ENCODE measurements at places on chromosomes 13 and 19.
A peak's percentile ranks its signal among the peaks of the same experiment; 100 is the strongest.

DNA sequence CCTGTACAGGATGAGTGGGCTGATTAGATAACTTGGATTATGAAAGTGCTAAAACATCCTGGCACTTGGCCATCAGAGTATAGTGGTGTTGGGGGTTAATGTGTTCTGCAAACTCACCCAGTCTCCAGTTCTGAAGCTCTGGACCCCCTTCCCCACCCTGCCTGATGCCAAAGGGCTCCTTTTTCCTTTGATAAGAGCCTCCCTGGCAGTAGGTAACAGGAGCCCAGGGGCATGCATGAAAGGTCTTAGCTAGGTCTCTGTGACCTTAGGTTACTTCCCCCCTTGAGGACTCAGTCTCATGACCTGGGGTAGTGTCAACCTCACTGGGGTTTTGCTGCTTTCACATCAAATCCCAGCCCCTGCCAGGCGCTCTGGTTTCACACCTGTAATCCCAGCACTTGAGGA lies 2.5 kb downstream of the RPS28 start:
- no peak for DNase-seq

- no peak for DNase-seq
Measured at GRCh38 chr19:31589109-31589508, 239.9 kb upstream of the TSHZ3 start.

GRCh38 chr13:79457390-79457789 lies 23.6 kb upstream of the NDFIP2 start:
- no peak for DNase-seq

GRCh38 chr13:77760893-77761292 lies 63.4 kb downstream of the SLAIN1 start:
- no peak for DNase-seq

GRCh38 chr13:112066624-112067004 lies 335 bp upstream of the SOX1 start:
- DNase-seq, result peak; percentile 86

- DNase-seq, result peak; percentile 73
Measured at GRCh38 chr19:3210347-3211017, 14.0 kb upstream of the CELF5 start.

DNA sequence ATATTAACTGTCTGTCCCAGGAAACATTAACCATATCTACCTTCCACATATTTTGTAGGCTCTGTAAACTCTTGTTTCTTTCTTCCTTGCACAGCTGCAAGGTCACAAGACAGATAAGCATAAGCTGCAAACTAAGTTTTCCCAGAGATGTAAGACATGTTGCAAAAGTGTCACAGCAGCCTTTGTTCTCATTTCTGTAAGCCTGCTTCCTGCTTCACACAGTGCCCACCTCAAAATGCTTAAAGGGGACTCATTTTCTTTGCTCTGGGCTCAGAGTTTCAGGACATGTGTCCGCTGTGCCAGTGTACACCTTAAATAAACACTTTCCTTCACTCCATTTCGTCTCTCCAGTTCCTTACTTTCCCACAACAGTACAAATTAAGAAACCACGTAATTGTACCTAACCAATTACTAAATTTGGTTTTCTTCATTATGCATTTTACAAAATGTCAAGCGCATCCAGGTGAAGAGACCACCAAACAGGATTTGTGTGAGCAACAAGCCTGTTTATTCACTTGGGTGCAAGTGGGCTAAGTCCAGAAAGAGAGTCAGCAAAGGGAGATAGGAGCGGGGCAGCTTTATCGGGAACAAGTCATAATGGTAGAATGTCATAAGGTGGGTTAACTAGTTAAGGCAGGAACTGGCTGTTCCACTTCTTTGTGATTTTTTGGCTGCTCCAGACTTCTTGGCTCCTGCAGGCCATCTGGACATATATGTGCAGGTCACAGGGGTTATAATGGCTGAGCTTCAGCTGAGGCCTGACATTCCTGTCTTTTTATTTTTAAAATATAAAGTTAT lies 12.7 kb upstream of the ZNF431 start:
- DNase-seq, result no peak

GRCh38 chr13:102225892-102226291 lies 176.0 kb downstream of the FGF14 start:
- DNase-seq, result no peak

GRCh38 chr19:4732680-4733114 lies 9.1 kb upstream of the DPP9 start:
- no peak for DNase-seq

GRCh38 chr19:6235031-6235951 lies 44.5 kb downstream of the MLLT1 start:
- no peak for DNase-seq

DNA sequence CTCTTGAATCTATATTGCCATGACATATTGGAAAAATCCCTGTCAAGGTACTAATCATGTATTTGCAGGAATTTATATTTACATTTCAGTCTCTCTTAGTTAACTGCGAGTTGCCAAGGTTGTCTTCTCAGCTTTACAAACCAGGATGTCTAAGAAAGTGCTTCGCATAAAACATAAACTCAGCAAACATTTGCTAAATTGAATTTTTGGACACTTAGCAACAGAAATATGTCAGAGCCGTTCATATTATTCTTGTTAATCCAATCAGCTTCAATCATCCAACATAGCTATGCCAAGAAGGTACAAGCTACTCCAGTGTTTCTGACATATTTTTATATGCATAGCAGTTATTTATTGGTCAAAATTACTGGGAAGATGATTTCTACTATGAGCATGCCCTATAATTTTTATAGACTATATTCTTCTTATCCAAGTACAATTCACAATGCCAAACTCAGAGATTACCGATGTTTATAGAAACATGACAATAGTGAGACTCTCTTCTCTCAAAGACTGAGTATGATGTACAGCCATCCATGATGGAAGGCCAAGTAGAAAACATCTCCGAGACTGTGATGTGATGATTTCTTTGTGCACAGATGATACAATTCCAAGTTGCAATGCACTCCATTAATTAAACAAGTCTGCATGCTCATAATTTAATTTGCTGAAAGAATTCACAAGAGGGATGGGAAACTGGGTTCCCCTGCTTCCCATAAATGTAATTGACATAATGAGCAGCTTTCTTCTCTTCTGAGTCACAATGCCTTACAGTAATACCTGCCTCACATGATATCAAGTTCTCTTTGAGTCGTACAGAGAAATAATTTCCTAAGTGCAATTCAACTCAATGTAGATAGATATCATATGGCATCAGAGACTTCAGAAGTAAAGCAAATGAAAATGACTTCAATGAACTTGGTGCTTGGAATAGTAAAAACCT lies 776.3 kb downstream of the EFNB2 start:
- no peak for DNase-seq

DNA sequence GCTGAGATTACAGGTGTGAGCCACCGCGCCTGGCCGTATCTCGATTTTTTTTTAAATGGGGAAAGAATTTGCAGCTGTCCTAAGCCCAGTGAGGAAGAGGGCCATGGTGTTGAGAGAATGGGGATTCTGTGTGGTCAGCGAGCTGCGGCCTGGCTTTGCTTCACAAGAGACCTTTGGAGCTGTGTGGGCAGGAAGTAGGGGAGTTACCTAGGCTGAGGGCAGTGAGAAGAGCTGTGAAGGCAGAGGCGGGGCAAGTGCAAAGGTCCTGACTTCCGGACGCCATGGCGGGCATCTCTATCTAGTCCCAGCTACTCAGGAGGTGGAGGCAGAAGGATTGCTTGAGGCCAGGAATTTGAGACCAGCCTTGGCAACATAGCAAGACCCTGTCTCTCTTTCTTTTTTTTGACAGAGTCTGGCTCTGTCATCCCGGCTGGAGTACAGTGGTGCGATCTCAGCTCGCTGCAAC lies 4.9 kb downstream of the AP2A1 start:
- no peak for DNase-seq

DNA sequence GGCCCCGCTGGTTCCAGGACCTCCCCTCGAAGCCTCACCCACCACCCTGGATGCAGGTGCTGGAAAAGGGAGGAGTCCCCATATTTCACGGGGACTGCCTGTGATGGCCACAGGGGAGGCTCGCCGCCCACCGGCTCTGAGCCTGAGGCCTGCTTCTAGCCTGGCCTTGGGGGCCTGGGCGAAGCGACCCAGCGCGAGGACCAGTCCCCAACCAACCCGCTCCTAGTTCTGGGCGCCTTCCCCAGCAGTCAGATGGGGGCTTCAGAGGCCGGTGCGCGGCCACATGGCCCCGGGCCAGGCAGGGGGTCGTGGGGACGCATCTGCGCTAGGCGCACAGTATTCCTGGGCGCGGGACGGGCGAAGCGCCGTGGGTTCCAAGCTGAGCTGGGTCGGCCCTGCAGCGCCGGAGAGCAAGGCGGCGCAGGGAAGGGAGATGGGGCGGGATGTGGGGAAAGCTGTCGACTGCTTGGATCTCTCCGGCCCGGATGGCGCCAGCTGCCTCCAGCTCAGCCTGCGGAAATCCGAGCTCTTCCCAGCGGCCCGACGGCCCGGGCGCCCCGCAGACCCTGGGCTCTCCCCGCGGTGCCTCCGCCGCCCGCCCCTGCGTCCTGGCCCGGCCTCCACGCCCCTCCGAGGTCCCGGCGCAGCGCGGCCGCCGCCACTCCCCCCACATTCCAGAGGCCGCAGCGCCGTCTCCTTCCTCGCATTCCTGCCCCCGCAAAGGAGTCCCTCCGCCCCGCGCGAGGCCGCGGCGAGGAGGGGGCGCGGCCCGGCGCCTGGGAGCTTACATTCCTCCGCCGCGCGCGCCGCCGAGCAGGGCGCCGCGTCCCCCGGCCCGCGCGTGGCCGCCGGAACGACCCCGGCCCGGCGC lies at the start of gene WTIP:
WTIP (plus strand) TSS at position 788 of the 871 bp plus-strand sequence. CDS start 217 bp downstream, outside the sequence.
- DNase-seq, result peak; percentile 59

GRCh38 chr19:51668216-51668615 lies 21.6 kb upstream of the SIGLEC14 start:
- DNase-seq, result no peak

DNA sequence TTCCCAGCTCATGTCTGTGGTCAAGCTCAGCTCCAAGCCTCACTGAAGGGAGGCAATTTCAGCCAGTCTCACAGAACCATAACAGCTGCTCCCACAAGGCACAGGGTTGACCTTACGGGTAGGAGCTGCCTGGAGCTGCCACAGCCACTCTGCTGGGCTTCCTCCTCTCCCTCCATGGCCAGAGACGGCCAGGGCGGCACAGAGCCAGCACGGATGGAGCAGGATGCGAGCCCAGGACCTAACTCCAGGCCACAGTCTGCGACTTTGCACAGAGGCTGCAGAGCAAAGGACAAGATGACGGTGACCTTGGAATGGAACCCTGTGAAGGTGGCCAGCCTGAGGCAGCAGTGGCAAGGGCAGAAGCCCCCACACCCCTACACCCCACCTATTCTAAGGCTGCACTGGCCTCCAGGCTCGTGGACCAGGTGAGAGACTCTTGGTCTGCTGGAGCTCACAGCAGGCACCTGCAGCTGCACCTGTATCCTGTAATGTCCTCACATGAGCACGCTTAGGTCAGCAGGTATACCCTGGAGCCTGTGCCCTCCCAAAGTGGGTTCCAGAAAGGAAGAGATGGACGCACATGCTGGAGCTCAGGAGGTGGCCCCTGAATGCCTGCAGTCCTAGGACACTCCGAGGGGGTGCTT lies 29.6 kb downstream of the ADPRHL1 start:
- DNase-seq, result peak; percentile 53

DNA sequence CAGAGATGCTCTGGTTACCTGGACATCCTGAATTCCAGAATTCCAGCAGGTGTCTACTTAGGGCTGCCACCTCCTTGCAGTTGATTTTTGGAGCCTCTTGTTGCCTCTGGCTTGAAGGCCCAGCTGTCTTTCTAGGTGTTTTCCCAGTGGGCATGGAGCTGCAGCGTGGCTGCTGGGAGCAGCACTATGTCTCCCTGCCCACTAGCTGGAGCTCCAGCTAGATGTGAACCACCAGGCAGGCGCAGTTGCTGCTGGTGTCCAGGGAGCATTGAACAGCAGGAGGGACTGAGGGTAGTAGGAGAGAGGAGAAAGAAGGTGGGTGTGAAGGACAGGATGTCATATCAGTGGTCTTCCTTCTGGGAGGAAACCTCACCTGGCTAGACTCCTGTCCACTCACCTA lies 9.9 kb upstream of the SELENOW start:
- no peak for DNase-seq

GRCh38 chr19:12783849-12784393 lies 7.4 kb upstream of the JUNB start:
- peak; percentile 90 for DNase-seq

DNA sequence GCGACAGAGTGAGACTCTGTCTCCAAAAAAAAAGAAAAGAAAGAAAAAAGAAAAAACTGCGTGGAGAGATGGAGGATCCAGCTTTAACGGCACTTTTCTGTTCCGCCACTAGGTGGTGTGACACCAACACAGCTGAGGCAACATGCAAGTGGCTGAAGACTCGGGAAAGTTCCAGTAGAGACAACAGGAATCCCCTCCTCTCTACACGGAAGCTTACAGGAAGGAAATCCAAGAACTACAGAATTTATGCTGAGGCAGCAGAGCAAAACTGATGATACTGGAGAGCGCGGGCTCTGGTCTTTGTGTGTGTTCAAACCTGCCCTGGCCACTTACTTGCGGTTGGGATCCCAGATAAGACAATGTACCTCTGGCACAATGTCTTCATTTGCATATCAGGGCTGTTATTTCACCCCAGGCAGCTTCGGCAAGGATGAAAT lies 9.9 kb downstream of the RANBP3 start:
- no peak for DNase-seq

DNA sequence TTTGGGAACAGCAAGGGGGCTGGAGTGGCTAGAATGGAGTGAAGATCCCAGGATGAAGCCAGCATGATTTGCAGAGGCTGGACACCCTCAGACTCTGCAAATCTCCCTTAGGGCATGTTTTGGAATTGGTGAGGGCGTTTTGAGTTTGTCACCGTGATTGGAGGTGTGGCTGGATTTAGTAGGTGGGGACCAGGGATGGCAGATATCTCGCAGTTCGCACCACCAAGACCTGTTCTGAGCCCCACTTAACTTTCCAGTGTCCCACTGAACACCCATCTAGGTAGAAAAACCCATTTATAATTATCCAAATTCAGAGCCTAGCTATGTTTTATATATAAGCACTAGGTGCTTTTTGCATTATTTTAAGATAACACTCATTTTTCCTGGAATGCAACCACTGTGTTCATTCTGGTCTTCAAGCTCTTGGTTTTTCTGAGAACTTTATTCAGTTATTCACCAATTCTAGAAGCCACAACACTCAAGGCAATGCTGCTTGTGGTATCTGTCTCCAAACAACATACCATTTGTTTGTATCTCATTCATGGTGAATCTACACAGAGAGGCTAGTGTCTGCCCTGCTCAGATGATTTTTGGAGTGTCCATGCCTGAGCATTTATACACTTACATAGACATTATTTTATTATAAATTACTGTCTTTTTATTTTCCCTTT lies 3.0 kb upstream of the NANOS2 start:
- DNase-seq, result no peak

DNA sequence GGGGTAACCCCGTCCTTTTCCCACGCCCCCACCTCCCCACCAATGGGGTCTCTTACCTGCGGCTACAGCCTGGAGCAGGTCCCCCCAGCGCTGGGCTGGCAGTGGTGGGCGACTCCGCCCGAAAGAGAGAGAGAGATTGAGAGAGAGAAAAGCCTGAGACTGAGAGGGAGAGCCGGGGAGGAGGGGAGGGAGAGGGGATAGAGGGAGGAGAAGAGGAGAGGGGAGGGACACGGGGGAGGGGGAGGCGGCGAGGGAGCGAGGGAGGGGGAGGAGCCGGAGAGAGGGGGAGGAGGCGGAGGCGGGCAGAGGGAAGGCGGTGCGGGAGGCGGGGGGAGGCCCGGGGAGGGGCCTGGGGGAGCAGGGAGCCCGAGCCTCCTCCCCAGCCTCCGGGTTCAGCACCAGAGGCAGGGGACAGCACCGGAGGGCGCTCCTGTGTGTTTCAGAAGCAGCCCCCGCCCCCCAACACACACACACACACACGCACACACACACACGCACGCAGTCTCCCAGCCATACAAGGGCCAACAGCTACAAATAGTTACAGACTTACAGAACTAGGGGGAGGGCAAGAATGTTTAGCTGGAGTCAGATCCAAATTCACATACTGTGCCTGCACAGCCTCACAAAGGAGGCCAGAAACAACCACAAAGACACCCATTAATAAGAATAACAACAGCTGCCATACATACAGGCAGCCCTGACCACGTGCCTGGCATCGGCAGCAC lies at the start of gene SLC8A2:
SLC8A2 (minus strand) TSS at position 161 of the 725 bp plus-strand sequence. CDS start 5,490 bp downstream, outside the sequence.
- peak; percentile 83 for DNase-seq

Data from upper lobe of left lung (tissue), 6 donors.